ENCODE measurements at places on chromosomes 1 and 21. TPM values are rescaled to one million over a fixed set of nuclear protein-coding genes. Genes with fewer than 3 reads are reported as not detected.

Gene SPATA21
- total RNA-seq, result 0.42 TPM

Gene SAMD11
- 1.3 TPM for total RNA-seq

Gene TBX15
- total RNA-seq, result 0.09 TPM

Gene LYPLAL1
- total RNA-seq, result 16.7 TPM

Gene KIF26B
- total RNA-seq, result 0.50 TPM

Gene IL22RA1
- 2.1 TPM for total RNA-seq

Gene KRTAP23-1
- not detected for total RNA-seq

GRCh38 chr1:207867136-207868109 lies 43.5 kb downstream of the CD34 start:
- H3K27me3 ChIP-seq, result no peaks in the 10 kb centered on the region
- peaks cover 14% of the 10 kb centered on the region for H3K4me1 ChIP-seq
- H3K36me3 ChIP-seq, result no peaks in the 10 kb centered on the region
- H3K4me3 ChIP-seq, result peak overlapping the region; percentile 61
- peak overlapping the region; percentile 75 for H3K27ac ChIP-seq
- DNase-seq, result no peak

- no peak for DNase-seq
- no peaks in the 10 kb centered on the region for H3K27me3 ChIP-seq
- H3K4me1 ChIP-seq, result no peaks in the 10 kb centered on the region
- no peak overlapping the region for H3K4me3 ChIP-seq
- no peak overlapping the region for H3K27ac ChIP-seq
Measured at GRCh38 chr21:42750737-42751530, 97.5 kb downstream of the PDE9A start.

GRCh38 chr1:37399205-37399604 lies 75.2 kb upstream of the ZC3H12A start:
- H3K27ac ChIP-seq, result no peak overlapping the region
- no peak for DNase-seq

- no peaks in the 10 kb centered on the region for H3K36me3 ChIP-seq
- H3K4me1 ChIP-seq, result no peaks in the 10 kb centered on the region
- DNase-seq, result no peak
- H3K4me3 ChIP-seq, result no peak overlapping the region
- H3K27me3 ChIP-seq, result no peaks in the 10 kb centered on the region
Measured at GRCh38 chr1:58714544-58714943, 14.7 kb upstream of the MYSM1 start.

- no peak for DNase-seq
- H3K4me1 ChIP-seq, result no peaks in the 10 kb centered on the region
- peak overlapping the region; percentile 58 for H3K27ac ChIP-seq
- H3K27me3 ChIP-seq, result no peaks in the 10 kb centered on the region
- no peak overlapping the region for H3K4me3 ChIP-seq
Measured at GRCh38 chr21:38993561-38993960, 187.8 kb downstream of the ETS2 start.

DNA sequence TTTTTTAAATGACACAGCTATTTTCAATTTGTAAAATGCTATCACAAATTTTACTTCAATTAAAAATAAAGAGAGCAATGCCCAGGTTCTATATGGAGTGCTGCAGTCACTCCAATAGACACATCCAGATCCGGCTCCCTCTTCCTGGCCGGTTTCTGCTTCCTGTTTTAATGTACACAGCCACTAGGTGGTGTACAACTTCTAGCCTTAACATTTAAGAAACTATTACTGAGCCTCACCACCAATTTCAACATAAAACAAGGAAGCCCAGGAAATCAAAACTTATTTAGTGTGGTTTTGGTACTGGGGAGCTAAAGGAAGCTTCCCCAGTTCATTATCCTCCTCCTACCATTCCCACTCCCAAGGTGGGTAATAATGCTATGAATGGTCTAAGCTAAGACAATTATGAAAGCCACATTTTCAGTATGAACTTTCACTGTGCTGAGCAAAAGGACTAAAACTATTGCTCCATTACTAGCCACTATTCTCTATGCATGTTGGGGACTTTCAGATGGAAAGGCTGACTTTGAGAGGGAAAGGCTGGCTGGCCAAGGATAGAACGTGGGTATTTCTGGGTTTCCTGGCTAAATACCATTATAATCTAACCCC lies 25.5 kb upstream of the MTMR11 start:
- H3K36me3 ChIP-seq, result peaks cover 21% of the 10 kb centered on the region
- DNase-seq, result peak; percentile 39
- no peak overlapping the region for H3K4me3 ChIP-seq

- no peak overlapping the region for H3K4me3 ChIP-seq
- DNase-seq, result no peak
- no peaks in the 10 kb centered on the region for H3K36me3 ChIP-seq
- H3K4me1 ChIP-seq, result no peaks in the 10 kb centered on the region
- no peaks in the 10 kb centered on the region for H3K27me3 ChIP-seq
- H3K27ac ChIP-seq, result no peak overlapping the region
Measured at GRCh38 chr1:87644033-87644578, 315.4 kb downstream of the LMO4 start.

- no peaks in the 10 kb centered on the region for H3K27me3 ChIP-seq
- H3K4me1 ChIP-seq, result peaks cover 6% of the 10 kb centered on the region
- DNase-seq, result no peak
- no peaks in the 10 kb centered on the region for H3K36me3 ChIP-seq
Measured at GRCh38 chr1:28066393-28067154, 21.8 kb downstream of the EYA3 start.

GRCh38 chr1:233315718-233316301 lies 11.7 kb upstream of the MAP3K21 start:
- H3K36me3 ChIP-seq, result no peaks in the 10 kb centered on the region
- H3K27ac ChIP-seq, result no peak overlapping the region
- H3K27me3 ChIP-seq, result no peaks in the 10 kb centered on the region

- no peak overlapping the region for H3K4me3 ChIP-seq
- H3K27me3 ChIP-seq, result no peaks in the 10 kb centered on the region
- H3K27ac ChIP-seq, result no peak overlapping the region
Measured at GRCh38 chr1:58791106-58791505, 7.3 kb upstream of the JUN start.

All from liver (tissue), 10 donors.